ENCODE measurements at places on chromosomes 4 and X. TPM values are rescaled to one million over a fixed set of nuclear protein-coding genes. Genes with fewer than 3 reads are reported as not detected.
A peak's percentile ranks its signal among the peaks of the same experiment; 100 is the strongest.

Gene HPSE
- 7.0 TPM for total RNA-seq

Gene TMEM129
- 24.8 TPM for total RNA-seq

Gene SHISA3
- total RNA-seq: 12.0 TPM

Gene CENPVL3
- total RNA-seq: not detected

Gene PNPLA4
- 8.8 TPM for total RNA-seq

DNA sequence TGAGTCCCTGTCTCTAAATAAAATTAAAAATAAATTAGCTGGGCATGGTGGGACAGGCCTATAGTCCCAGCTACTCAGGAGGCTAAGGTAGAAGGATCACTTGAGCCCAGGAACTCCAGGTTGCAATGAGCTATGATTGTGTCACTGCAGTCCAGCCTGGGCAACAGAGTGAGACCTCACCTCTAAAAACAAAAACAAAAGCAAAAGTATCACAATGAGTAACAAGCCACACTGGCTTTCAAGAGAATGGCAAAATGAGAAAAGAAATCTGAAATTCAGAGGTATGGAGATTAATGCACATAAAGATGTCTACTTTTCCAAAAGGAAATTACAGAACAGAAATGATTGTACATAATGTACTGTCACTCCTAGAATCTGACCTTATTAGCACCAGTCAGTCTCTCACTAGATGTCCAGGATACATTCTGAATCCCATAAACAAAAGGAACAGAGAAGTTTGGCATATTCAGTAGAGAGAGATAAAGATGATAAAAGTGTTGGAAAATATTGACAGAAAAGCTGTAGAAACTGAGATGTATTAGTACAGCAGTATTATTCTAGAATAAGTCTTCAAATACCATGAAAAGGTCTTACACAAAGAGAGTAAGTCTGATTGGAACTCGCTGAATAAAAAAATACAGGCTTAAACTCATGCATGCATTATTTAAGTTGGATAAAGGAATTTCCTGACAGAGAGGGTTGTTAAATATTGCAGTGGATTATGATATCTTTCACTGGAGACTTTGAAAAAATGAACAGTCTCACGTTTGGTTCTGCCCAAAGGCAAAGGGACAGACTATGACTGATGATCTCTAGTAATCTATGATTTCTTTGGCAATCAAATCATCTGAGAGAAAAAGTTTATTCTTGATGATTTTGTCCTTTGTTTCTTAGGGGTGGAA is 102.5 kb downstream of the SH3RF1 start:
- DNase-seq: peak; percentile 35

- no peak for DNase-seq
Observed at GRCh38 chr4:48187813-48188212, 53.8 kb upstream of the TXK start.

GRCh38 chrX:41664375-41664901 is 24.3 kb upstream of the GPR34 start:
- DNase-seq: no peak

GRCh38 chr4:19492606-19493005 is 759.1 kb upstream of the SLIT2 start:
- no peak for DNase-seq

DNA sequence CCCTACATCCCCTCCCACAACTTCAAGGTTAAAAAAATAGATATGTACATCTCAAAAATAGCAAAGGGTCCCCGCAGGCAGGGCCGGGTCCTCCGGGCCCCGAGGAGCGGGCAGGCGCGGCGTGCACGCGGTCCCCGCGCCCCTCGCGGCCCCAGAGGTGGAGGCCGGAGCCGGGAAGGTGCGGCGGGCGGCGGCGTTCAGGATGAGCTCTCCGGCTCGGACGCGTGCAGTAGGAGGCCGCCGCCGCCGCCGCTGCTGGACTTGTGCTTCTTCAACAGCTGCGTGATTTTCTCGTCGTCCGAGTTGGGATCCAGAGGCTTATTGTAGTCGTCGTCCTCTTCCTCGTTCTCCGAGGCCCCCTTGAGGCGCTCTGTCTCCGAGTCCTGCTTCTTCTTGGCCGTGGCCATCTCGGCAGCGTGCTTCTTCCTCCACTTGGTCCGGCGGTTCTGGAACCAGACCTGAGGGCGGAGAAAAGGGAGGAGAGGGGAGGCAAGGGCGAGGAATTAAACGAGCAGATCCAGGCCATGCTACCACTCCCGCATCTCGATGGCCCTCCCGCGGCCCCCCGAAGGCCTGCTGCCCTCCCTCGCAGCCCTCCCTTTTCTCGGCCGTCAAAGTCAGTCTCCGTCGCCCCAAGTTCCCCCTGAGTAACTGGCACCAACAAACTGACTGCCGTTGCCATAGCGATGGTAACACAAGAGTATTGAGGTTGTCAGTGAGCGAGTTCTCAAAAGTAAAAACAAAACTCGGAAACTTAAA is 5.8 kb downstream of the NKX6-1 start:
- no peak for DNase-seq

DNA sequence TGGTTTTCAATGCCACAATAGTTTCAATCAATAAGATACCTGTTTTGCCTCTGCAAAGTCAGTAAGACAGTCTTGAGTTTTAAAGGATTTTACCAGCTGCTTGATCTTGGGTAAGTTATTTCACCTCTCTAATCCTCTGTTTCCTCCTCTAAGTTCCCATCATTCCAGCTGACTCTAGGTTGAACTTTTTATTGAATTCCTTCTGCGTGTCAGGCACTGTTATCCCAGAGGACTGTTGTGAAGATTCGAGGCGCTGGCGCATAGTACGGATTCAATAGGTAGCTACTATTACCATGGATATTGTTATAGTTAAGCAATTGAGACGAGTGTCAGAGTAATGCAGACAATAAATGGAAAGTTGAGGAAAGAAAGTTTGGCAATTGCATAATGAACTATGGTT is 179.4 kb downstream of the BANK1 start:
- no peak for DNase-seq

DNA sequence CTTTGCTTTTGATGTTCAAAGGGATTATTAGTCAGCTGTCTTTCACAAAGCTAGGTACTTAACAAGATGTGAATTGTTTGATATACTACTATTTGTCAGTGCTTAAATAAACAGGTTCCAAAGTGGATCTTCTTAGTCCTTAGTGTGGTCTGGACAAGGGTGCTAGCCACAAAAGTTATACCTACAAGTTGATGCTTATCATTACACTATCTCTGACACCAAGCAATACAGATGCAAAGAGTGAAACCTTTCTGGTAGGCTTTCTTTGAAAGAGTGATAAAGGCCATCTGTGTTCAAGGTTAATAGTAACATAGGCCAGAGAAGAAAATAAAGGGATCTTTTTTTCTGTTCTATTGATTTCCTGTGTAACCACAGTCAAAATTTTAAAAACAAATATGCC is 12.2 kb upstream of the RBPJ start:
- no peak for DNase-seq

- peak; percentile 1 for DNase-seq
Observed at GRCh38 chrX:142089193-142089592, 115.9 kb downstream of the MAGEC2 start.

All from endothelial cell of umbilical vein (primary cell).